ENCODE measurements at places on chromosomes 7 and 10.

DNA sequence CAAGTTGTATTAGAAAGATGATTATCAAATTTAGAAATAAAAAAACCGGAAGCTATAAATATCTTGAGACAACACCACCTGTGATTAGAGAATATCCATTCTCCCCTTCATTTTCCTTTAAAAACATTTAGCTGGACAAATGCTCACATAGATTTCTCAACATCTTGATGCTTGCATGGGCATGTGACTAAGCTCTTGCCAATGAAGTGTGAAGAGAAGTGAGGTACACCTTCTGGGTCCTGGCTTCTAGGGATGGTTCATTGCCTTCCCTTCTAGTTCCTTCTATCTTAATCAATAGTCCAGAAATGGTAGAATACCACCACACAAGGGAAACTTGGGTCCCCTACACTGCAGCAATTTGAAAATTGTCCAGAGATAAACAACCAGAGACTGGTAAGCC lies 41.0 kb downstream of the WAPL start:
- DNase-seq: no peak

GRCh38 chr10:87585565-87586514 lies 73.8 kb upstream of the PAPSS2 start:
- no peak for DNase-seq

- DNase-seq: no peak
Measured at GRCh38 chr7:132685277-132685676, 109.0 kb upstream of the PLXNA4 start.

DNA sequence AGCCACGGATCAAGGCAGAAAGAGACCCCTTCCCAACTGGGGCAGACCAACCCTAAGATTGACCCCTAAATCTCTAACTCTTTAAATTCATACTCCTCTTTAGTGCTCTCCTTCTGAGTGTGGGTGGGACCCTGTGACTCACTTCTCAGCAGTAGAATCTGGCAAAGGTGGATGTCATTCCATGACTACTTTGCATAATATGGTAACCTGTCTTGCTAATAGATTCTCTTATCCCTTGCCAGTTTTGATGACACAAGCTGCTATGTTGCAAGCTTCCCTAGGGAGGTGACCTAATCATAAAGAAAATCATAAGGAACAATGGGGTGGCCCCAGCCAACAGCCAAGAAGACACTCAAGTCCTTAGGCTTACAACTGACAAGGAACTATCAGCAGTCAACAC lies 155.4 kb upstream of the VWC2 start:
- no peak for DNase-seq

DNA sequence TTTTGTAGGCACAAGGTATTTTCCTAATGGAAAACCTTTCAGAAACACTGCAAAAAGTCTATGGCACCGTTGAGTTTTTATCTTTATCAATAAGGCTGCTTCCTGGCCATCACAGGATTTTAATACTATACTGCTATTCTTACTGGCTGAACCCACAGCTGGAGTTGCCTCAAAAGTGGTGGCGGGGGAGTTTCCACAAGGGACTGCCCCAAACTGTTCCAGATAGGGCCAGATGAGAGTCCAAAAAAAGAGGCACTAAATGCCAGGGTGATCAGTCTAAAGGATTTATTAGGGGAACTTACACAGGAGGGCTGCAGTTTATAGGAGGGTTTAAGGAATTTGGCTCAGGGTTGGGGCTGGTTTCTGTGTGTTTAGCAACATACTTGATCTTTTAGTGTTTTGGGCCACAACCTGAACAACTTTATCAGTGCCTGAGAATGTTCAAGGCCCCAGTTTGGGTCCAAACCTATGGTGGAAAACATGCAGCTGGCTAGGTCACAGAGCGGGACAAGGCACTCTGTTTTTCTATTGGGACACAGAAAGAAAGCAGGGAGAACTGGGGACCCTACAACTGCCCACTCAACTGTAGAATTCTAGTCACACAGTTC lies 41.4 kb downstream of the STAM start:
- DNase-seq: no peak

DNA sequence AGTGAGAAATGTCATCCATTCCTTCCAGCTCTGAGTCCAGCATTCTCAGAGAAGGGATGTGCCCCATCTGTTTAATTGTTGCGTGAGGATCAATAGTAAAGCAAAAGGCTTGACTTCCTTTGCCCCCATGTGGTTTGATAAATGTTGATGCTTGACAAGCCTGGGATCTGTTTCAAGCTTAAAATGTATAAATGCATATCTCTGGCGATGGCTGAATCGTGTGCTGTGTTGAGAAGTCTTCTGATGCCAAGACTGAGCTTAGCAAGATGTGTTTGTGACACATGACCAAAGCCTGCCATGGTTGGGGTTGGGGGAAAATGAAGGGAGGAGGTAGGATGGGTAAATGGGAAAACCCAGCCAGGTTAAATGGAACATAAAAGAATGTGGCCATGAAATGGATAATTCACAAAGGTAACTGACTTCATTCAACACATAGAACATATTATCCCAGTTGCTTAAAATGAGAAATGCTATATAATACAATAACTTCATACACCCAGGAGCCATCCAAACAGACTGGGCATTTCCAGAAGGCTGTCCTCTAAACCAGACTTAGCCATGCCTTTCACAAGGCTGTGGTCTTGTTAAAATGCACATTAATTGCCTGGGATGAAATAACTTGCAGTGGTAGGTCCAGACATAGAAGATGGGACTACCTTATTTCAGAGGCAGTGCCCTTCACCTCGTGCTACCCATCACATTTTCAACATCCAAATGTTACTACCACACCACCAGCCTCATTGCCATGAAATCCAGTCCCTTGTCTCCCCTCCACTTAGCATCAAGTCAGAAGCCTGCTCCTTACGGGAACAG lies 147.3 kb upstream of the PDE1C start:
- DNase-seq: no peak

- DNase-seq: peak; percentile 71
Measured at GRCh38 chr7:29297194-29297890, 102.8 kb downstream of the CHN2 start.

- DNase-seq: no peak
Measured at GRCh38 chr10:28912017-28912783, 234.9 kb downstream of the BAMBI start.

DNA sequence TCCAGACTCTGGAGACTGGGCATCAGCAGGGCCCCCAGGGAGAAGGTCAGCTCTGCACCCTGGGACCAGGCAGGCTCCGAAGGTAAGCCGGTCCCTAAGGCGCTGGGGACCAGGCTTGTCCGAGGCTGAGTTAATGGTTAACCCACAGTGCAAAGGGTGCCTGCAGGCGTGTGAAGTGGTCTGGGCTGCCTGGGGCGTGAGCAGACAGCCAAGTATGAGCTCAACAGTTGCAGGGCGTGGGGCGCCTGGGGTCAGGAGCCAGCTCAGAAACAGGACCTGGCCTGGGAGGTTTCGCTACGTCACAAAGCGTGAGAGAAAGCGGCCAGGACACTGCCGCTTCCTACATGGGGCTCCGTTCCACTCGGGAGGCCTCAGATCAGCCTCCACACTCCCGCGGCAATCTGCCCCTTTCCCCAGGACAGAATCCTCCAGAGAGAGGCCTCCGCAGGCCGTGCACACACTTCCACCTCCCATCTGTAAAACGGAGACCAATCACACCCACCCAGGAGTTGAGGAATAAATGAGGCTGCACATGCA lies 16.0 kb downstream of the PDGFA start:
- DNase-seq: no peak

- DNase-seq: no peak
Measured at GRCh38 chr7:74134117-74134620, 40.0 kb upstream of the EIF4H start.

GRCh38 chr7:139495580-139496125 lies 12.2 kb upstream of the KLRG2 start:
- no peak for DNase-seq

DNA sequence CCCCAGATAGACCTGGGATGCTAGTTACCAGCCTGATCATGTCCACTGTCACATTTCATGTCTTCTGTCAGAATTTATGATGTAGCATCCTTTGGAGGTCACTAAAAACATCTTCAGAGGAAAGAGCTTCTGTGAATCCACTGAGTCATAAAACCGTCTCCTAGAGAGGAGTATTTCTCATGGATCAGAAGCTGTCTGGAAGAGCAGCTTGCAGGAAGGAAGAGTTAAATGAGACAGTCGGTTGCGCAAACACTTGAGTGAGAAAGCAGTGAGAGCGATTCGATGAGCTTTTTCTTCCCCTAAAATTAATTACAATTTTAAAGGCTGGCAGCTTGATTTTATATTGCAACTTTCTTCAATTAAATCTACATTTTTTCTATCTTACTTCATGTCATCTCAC lies 47.2 kb upstream of the WDR11 start:
- no peak for DNase-seq

DNA sequence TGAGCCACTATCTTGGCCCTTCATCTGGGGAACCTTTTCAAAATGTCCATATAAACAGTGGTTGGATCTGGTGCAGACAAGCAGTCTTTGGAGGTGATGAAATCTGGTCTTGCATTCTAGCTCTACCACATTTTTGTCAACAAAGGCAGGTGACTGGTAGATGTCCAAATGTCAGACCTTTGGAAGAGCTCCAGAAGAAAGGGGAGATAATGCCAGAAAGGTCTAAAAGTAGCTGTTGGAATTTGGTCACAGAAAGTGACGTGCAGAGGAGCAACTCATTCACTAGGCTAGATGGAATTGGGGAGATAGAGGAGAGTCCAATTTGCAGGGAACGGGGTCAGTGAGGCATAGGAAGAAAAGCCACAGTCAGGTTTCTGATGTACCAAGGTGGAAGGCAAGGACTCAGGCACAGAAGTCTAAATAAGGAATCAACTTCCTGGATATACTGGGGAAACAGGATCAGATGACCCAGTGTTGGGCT lies 36.4 kb upstream of the WAC start:
- DNase-seq: no peak

DNA sequence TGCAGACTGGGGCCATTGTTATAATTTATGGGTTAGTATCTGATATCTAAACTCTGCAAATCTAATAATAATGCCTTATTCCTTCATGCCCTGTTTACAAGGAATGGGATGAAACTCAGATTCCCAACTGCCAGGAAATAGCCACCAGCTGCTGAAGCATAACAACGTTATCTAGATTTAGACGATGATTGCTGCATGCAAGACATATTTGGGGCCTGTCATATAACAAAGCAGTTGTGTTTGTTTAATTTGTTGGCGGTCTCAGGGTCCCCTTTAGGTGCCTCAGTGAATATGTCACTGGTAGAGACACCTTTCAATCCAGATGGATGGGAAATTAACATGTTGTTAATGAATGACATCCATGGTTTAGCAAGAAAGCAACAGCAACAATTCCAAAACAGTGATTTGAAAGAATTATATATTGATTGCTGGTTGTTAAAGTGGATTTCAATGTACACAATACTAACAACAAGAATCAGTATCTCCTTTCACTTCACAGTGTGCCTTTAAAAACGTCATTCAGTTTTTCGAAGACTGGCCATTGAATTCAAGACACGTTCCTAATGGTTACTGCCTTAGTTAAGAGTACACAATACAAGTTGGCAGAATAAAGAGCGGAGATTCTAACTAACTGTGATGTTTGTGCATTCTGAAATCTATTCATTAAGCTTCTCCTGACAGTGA lies 860.6 kb upstream of the CELF2 start:
- no peak for DNase-seq

- DNase-seq: no peak
Measured at GRCh38 chr10:130804281-130804680, 507.2 kb downstream of the TCERG1L start.

DNA sequence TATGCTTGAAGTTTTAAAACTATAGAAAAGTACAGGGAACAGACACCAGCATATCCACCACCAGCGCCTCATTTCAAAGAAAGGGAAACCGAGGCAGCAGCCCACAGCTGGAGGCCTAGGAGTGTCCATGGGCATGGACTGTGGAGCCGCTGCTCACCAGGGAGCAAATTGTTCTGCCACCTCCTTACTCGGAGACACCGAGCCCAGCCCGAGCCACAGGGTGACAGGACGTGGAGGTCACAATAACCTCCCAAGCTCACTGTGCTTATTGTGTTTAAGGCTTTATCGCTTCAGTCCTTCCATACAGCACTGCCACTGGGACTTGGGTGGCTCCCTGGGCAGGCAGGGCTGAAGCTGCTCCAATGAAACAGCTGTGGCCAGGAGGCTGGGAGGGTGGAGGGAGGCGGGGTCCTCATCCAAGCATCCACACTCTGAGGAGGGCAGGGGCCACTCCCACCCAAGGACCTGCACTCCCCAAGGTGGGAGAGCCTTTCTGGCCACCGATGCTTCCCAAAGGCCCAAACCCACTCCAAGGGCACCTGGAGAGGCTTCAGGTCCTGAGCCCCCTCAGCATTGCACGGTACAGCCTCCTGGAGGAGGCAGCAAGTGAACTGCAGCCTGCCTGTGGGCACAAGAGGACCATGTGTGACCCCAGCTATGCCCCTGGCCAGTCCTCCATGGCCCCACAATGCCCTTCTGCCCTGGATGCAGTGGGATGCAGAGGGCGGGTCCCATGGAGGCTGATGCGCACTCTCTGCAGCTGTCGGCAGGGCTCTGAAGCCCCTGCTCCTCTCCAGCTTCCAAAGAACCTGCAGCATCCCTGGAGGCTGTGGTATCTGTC lies 38.7 kb upstream of the RET start:
- DNase-seq: no peak

DNA sequence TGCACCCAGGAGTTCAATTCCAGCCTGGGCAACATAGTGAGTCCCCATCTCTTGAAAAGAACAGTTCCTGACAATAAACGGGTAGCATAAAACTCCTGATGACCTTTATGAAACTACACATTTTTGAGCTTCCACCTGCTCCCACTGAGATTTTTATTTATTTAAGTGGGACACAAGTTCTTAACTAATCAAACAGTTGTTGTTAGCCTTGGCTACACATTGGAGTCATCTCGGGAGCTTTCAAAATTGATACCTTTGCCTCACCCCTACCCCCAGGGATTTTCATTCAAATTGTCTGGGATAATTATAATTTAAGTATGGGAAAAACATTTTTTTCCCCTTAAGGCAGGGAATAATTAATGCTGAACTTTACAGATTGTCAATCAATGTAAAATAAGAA lies 39.3 kb downstream of the MALSU1 start:
- DNase-seq: no peak

DNA sequence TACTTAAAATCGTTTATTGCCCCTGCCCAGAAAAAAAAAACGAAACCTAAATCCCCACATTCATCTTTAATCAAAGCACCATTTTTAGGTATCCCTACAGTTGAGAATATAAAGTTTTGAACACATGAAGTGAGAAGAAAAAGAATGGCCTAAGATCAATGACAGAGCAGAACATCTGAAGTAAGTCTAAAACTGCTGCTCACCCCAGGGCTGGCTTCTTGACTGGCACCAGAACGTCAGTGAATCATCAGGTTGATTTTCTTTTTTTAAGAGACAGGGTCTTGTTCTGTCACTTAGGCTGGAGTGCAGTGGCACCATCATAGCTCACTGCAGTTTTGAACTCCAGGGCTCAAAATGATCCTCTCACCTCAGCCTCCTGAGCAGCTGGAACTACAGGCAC lies 24.9 kb downstream of the SHTN1 start:
- no peak for DNase-seq

DNA sequence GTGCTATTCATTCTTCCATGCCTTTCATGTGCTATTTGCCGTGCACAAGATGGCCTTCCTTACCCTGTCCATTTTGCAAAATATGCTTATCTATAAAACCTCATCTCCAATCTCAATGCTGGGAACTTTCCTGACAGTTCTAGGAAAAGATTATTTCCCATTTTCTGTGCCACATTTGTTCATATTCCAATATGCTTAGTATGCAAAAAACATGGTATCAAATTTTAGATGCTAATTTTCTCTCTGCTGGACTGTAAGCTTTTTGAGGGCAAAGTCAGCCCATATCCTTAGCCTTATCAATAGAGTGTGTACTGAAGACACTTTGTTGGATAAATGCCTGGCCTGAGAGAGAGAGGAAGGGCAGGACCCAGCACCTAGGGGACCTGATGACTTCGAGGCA lies 39.4 kb downstream of the MGAM2 start:
- DNase-seq: no peak

Measured in NCI-H1930 (cell line).